ENCODE measurements at places on chromosomes 6 and 20. TPM values are rescaled to one million over a fixed set of nuclear protein-coding genes. Genes with fewer than 3 reads are reported as not detected.

GRCh38 chr20:22720206-22720605 lies 135.8 kb upstream of the FOXA2 start:
- DNase-seq, result no peak

ANKRD66 gene
- total RNA-seq, result not detected

GRCh38 chr6:19879663-19880062 lies 42.5 kb downstream of the ID4 start:
- DNase-seq, result no peak

GRCh38 chr6:154301839-154302752 lies 54.5 kb downstream of the IPCEF1 start:
- DNase-seq, result peak; percentile 45

GRCh38 chr6:15744818-15745402 lies 82.1 kb upstream of the DTNBP1 start:
- no peak for DNase-seq

- DNase-seq, result no peak
Observed at GRCh38 chr6:150191809-150192208, 49.0 kb downstream of the PPP1R14C start.

CDK5RAP1 gene
- total RNA-seq, result 43.0 TPM

GTSF1L gene
- not detected for total RNA-seq

TMEM74B gene
- total RNA-seq, result 1.5 TPM

GRCh38 chr6:106180208-106180607 lies 94.1 kb downstream of the PRDM1 start:
- no peak for DNase-seq

DNA sequence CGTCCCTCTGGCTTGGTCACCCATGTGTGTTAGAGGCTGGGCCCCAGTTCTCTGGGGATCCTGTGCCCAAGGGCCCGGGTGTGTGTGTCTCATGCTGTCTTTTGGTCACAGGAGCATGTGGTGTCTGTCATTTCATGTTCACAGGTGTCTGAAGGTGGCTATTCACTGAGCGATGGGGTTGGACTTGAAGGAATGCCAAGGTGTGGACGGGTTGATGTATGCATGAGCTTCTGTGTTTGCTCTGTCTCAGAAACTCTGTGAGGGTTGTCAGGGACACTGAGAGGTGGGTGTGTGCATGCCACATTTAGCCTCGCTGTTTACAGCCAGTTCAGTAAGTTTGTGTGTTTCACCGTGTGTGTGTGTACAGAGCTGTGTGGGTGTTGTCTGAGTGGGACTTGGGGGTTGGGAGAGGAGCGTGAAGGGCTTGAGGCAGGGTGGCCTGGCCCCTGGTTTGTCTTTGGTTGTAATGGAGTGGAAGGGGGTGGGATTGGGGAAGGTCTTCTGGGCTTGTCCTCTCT lies 1.2 kb downstream of the DDR1 start:
- DNase-seq, result no peak

FOXP4 gene
- 25.9 TPM for total RNA-seq

DAAM2 gene
- not detected for total RNA-seq

DNA sequence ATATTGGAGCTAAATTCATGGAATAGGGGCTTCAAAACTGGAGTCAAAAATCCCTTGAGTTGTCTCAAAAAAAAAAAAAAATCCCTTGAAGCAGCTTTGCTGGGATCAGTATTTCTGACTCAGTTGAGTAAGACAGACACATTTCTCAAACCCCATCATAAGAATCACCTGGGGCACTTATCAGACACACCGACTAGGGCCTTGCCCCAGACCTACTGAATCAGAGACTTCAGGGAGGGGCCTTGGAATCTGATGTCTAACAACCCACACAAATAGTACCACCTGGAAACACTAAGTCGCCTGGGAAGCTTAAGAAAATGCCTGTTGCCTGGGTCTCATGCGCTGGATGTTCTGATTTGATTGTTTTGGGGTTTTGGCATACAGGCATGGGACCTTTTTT lies 44.9 kb upstream of the RNF144B start:
- no peak for DNase-seq

NSFL1C gene
- total RNA-seq, result 57.9 TPM

CRISP3 gene
- total RNA-seq, result not detected

GRCh38 chr6:7264686-7265384 lies 48.2 kb downstream of the SSR1 start:
- no peak for DNase-seq

DNA sequence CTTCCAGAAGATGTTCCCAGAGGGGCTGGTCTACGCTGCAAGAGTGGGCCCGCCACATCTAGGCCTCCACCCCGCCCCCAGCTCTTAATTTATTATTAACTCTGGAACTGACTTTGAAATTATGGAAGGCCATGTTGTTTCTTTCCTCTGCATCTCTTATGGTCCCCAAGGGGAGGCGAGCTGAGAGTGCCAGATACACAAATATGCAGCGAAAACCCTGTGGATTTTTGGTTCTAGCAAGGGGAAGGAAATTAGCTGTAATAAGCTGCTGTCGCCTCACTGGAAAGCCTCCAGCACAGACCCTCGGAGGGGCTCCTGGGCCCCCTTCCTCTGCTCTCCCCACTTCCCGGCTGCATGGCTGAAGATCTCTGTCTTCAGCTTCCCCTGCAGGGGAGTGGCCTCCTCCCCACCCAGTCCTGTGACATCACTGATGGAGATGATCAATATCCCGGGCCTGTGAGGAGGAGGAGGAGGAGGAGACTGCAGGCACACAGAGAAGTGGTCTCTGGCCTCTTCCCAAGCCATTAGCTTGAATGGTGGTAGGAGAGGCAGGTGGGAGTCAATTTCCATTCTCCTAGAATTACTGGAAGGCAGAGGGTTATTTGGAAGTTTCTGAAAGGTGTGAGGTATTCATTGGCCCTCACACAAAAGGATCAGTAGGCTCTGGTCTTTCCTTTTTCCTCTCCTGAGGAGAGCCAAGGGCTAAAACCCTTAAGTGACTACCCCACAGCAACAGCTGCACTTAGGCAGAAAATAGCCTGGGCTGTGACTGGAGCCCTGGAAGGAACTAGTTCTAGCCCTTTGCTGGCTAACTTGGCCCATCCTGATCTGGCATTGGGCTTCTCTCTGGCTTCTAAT lies 39.7 kb upstream of the CCDC167 start:
- no peak for DNase-seq

GRCh38 chr20:35215066-35215956 lies 11.2 kb upstream of the MMP24 start:
- DNase-seq, result no peak

DNA sequence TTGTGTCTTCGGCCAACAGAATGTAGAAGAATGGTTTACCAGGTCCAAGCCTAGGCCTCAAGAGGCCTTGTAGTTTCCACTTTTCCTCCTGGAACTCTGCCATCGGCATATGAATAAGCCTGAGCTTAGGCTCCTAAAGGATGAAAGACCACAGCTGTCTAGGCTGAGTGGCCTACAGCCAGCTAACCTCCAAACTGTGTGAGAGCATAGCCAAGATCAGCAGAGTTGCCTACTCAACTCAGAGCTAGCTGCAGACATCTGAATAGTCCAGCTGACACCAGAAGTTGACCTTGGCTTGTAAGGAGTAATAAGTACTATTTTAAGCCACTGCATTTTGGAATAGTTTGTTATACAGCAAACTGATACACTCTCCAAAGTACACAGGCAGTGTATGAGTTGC lies 52.6 kb upstream of the SMIM29 start:
- DNase-seq, result no peak

GRCh38 chr20:46786566-46786965 lies 77.1 kb downstream of the SLC2A10 start:
- DNase-seq, result no peak

- no peak for DNase-seq
Observed at GRCh38 chr20:48949304-48950170, 28.0 kb downstream of the ARFGEF2 start.

- DNase-seq, result no peak
Observed at GRCh38 chr20:45781391-45781931, 10.2 kb downstream of the WFDC3 start.

- DNase-seq, result no peak
Observed at GRCh38 chr6:12490351-12490903, 200.3 kb downstream of the EDN1 start.

DNA sequence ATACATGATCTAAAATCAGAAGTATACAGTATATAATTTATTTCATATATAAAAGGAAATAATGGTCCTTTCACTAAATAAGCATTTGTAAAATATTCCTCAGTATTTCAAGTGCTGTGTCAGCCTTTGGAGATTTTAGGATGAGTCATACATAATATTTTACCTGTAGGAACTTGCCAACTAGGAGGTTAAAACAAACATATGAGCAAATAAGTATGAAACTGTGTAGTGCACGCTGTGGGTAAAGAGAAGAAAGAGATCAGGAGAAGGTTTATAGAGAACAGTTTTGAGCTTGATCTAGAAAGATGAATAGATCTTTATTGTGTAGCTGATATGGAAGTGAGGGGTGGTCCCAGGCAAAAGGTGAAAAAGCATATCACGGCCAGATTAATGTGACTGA lies 169.9 kb upstream of the RNF217 start:
- DNase-seq, result no peak

DNA sequence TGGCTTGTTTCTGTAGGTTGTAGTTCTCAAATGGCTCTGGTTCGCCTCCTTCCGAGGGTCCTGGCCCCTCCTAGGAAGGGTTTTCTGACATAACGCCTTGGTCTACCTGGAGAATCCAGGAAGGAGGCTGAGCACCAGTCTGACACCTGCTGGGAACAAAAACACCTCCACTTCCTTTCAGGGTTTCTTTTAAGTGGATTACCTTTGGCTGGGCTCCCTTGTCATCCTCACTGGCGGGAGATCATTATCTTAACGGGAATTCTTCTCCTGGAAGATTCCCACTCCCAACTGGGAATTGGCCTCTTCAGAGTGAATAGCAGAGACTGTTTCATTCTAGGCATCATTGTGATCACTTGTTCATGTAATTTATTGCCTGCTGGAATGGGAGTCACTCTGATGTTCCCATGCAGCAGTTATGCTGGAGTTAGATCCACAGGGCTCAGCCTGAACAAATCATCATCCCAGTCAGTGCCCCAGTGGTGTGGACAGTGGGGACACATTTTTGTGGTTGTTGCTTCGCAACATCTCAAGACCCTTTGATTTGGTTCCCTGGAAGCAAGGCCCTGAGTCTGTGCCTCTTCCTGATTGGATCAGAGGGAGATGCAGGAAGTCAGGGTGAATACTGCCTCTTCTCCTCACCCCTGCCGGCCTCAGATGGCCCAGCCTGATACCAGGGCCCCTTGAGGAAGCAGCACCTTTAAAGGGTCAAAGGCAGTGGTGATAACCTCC lies 49.1 kb downstream of the LYRM2 start:
- DNase-seq, result no peak

- DNase-seq, result no peak
Observed at GRCh38 chr6:21147995-21148394, 445.6 kb upstream of the SOX4 start.

GRCh38 chr6:139442188-139442671 lies 67.8 kb upstream of the CITED2 start:
- no peak for DNase-seq

ZFP64 gene
- 12.4 TPM for total RNA-seq

NHLRC1 gene
- 0.14 TPM for total RNA-seq

GRCh38 chr6:87066449-87067333 lies 28.2 kb downstream of the CGA start:
- peak; percentile 39 for DNase-seq

DNA sequence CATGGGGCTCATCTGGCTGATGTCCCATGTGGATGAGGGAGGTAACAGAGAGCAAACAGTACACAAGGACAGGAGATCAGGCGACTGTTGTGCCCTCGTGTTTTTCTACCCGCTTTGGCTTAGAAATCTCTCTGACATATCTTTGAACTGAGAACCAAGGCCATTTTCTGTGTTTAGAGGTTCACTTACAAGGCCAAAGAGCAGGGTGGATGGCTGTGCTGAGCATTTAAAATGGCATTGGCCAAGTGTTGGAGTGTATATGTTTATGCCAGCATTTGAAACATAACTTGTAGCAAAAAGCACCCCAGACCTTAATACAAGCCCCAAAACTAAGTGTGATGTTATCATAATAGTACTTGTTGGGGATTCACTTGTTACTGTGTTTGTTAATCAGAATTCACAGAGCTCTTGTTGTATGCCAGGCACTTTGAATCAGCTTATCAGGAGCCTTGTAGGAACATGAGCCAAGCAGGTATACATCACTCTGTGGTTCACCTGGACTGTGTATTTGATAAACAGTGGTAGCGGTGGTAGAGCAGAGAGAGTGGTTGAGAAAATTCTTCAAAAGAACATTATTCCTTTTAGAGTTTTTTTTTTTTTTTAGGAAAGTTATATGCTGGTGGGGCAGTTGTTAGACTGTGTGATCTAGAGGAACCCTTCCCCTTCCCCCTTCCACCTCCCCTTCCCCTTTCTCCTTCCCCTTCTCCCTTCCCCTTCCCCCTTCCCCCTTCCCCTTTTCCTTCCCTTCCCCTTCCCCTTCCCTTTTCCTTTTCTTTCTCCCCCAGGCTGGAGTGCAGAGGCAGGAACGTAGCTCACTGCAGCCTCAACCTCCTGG lies 71.3 kb downstream of the ATRN start:
- DNase-seq, result no peak

GRCh38 chr20:32888636-32889035 lies 29.9 kb downstream of the EFCAB8 start:
- no peak for DNase-seq

HCRTR2 gene
- not detected for total RNA-seq

OLIG3 gene
- total RNA-seq, result 0.35 TPM

RIMS4 gene
- 0.05 TPM for total RNA-seq

GRCh38 chr20:11274141-11274594 lies 600.4 kb upstream of the JAG1 start:
- no peak for DNase-seq

DNA sequence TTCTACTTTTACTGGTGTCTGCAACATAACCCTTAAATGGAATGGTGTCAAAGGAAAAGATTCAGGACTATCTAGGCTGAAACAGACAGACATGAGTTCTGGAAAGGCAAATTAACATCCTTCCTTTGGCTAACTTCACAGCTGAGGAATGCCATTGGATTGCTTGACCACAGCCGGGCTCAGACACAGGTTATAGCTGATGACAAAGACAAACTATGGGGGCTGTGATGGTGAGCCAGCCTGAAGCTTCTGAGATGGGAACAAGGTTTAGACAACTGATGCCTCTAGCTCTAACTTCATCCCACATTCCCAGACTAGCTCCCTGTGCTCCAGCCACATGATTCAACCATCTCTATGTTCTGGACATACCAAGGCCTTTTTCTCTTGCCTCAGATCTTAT lies 15.3 kb downstream of the POLR1C start:
- DNase-seq, result no peak

DNA sequence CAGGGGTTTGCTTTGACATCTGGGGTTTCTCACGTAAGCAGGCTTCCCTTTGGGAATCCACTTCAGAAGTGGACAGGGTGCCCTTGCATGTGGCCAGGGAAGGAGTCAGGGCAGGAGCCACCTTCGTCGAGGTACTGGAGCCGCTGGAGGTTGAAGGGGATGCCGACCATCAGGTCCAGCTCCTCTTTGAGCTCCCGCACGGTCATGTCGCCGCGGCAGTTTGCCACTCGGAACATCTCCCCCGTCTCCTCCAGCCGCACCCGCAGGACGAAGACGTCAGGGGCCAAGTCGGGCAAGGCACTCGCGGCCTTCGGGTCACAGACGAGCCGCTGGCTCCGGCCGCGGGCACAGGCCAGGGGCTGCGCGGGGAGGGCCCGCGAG lies 360 bp downstream of the ANKRD60 start:
- DNase-seq, result no peak

GRCh38 chr20:37513779-37514359 lies 7.2 kb upstream of the NNAT start:
- DNase-seq, result no peak

MTFR2 gene
- 29.4 TPM for total RNA-seq

GRCh38 chr20:23415555-23415954 lies 5.7 kb downstream of the NAPB start:
- no peak for DNase-seq

TMEM244 gene
- not detected for total RNA-seq

GUCA1A gene
- total RNA-seq, result 0.21 TPM

All from activated T-cell treated with anti-CD3 and anti-CD28 coated beads, Interleukin-2, amount 50 U/mL, for 72 hours (primary cell).